Activated T-helper 9 cell treated with anti-CD3 and anti-CD28 coated beads, Interleukin-2, amount 50 U/mL, for 16 hours (primary cell): ENCODE measurements at places on chromosomes 7 and 10.

- DNase-seq: no peak
Observed at GRCh38 chr7:90485734-90486316, 16.4 kb downstream of the PTTG1IP2 start.

DNA sequence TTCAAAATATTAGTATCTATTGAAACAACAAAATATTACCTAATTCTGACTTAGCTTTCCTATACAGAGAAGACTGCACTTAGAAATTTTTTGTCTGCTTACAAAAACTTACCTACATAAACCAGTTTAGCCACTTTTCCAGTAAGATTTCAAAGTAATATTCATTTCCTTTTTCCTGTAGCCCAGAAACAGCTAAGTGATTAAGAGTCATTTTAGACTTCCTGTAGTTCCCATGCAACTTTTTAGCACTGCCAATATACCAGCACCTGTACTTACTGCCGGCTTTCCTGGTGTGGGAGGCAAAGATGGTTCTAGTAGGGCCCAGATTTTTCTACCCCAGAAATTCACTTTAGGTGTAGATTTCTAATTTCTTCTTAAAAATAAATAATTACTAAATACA is 21.8 kb downstream of the NT5C2 start:
- DNase-seq: no peak

DNA sequence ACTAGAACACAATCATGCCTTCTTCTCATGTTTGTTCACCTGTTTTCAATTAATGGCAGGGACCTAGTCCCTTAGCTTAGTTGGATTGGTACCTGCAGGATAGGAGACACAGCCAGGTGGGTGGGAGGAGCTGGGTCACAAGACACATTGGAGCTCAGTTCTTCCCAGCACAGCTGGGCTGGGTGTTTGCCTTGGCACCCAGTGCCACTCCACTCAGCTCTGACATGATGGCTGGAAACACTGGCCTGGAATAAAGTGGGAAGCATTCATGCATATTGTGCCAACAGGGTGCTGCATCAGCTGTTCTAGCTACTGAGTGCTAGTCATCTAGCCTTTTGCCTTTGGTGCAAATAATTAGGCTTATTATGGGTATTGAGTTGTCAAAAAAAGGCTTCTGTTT is 226.1 kb downstream of the PTEN start:
- no peak for DNase-seq

- no peak for DNase-seq
Observed at GRCh38 chr7:18901351-18901750, 216.1 kb downstream of the TWIST1 start.

DNA sequence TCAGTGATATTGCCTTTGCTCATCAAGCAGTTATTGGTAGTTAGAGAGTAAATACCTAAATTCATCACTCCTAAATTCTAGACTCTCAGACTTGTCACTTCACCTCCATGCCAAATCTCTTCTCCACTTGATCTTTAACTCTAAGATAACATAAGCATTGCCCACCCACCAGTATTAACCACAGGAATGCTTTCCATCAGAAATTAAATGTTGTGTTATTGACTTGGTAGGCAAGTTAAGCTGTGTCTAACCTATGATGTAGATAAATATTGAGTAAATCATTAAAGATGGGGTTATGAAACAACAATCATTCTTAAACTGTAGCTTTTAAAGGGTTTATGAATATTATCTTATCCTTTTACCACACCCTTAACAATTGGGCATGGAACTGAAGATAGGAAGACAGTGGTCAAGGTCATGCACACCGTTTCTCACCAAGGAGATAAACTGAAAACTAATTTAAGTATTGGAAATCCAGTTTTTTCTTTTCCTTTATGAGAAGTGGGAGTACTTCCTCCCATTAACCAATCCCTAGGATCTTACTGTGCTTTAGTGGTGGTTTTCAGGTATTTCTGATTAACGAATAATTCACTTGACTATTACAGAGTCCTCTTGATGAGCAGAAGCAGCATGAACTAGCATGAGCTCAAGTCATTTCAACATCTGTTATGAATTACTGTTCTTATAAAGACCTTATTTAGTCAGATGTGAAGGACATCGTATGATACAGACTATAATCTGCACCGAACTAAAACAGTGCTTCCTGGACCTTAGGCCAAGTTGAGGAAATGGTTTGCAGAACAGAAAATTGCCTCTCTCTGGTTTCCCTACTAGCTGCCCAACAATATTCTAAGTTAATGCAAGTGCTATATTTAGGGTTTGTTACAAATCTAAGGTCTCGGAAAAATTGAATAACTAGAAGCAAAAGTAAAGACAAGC is 142.0 kb downstream of the LCOR start:
- DNase-seq: no peak

GRCh38 chr10:58965855-58966254 is 210.6 kb upstream of the PHYHIPL start:
- DNase-seq: no peak

DNA sequence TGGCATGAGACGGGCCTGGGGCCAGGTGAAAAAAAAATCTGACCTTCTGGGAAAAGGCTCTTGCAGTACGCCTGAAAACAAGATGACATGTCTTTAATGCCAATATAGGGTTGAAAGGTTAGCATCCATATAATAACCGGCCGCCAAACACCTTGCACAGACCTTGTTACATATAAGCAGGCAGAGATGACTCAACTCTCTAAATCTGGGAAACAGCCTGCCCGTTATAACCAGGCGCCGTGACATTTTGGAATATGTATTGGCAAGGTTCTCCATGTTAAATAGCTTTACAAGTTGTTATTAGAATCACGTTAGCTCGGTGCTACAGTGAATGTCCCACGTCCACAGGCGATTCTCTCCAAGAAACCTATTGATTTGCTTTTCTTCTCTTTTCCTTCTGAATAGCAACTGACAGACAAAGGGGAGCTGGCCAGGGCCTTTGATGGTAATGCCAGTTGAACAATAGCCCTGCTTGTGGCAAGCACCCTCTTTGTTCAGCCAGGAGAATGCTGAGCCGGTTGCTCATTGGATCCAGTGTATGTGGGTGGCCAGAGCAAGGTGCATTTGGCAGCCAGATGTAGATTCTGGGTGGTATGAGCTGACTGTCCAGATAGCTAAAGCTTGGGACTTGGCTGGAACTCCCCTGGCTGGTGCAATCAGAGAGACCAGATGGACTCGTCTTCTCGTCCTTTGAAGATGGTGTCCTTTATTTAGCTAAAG is 80.1 kb upstream of the AUTS2 start:
- DNase-seq: no peak

DNA sequence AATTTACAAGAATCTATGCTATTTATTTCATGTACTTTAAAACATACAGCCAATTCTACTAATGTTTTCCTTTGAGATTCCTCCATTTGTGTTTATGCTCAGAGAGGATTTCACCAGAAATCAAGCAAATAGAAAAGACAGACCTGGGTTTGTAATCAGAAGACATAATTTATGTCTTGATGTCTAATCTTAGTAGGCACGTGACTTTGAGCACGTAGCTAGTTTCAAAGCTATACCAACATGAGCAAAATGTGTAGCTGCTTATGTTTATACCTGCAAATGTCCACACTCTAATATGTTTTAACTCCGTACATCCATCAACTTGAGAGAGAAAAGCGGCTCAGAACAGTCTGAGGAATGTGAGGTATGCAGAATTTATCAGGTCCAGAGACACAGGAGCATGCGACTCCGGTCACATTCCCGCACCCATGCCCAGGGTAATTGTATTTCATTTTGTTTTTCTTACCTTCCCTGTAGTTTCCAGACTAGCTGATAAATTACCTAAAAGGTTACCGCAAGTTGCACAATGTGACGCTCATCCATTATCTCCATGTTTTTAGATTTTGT is 40.0 kb downstream of the SVOPL start:
- DNase-seq: no peak

DNA sequence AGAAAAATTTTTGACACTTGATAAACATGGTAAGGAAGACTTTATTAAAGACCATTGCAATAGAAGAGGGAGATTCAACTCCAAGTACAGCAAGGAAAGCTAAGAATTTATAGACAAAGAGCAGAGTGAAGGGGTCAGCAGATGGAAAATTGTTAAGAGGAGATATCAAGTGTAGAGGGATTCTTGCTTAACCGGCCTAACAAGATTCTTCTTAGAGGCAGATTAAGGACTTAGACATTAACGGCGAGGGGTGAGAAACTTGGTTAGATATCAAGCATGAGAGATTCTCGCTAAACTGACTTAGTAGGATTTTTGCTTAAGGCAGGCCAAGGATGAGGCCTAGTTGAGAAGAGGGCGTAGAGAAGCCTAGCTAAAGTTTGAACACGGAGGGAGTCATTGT is 76.0 kb downstream of the ITGB1 start:
- no peak for DNase-seq

DNA sequence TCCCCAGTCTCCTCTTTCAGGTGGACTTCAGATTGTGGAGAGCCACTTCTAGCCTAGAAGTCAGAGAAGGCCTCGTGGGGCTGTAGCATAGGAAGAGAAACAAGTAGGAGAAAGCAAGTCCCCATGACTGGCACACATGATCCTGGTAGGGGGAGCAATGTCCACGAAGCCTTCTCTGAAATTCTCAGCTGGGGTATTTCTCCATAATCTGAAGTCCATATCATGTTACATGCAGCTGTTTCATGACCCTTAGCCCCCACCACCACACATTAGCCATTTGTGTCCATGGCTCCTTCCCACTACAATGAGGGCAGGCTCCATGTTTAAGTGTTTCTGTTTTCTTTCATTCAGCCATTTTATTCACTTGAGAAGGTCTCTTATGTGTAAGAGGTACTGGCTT is 43.2 kb downstream of the LAMB4 start:
- no peak for DNase-seq

DNA sequence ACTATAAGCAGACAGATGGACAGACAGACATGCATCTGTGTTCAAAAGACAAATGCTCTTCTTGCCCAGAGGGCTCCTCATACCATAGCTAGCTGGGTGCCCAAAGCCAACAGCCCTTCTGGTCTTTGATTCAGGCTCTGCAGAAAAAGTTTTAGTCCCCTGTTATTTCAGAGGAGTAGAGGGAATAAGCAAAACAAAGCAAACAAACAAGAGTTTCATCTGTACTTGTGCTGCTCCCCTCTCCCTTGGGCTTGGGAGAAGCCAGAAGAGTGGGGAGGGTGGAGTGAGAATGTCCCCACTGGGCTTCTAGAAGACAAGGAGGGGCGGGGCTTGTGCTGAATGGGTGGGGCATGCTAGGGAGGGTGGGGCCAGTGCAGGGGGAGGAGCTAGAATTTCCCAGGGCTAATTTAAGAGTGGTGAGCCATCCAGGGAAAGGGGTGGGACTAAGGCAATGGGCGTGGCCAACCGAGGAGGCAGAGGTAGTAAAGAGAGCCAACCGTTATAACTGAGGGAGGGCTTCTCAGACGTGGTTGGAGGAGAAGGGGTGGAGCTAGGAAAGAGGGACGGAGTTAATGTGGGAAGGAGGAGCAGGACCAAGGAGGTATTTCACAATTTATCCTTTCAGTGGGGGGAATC is 101.2 kb upstream of the MGMT start:
- DNase-seq: no peak

DNA sequence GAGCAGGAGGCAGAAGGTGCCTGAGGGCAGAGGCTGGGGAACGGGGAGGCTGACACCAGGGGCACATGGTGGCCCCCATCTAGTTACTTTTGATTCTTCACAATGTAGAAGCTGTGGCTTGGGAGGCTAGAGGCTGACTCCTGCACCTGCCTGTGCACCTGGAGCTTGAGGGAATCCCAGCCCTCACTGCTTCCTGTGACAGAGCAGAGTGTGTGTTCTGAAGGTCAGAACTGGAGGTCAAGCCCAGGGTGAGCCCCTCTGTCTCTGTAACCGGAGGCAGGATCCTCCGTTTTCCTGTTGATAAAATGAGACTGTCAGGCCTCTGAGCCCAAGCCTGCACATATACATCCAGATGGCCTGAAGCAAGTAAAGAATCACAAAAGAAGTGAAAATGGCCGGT is 124.8 kb downstream of the ACTR3B start:
- DNase-seq: no peak

DNA sequence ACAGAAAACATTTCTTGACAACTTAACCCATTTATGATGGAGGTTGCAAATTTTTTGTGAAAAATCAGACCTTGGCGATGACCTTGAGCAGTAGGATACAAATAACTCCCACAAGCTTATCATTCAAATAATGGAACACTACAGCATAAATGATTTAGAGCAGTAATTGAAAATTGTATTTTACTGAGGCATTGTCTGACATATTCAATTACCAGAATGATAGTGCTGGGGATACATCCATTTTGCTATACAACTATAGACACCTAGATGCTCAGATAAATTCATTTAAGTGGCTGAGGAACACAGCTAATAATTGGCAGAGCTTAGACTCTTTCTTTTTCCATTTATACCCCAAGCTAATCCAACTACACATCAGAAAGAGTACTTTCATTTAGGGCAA is 18.9 kb downstream of the TWIST1 start:
- no peak for DNase-seq

GRCh38 chr10:15754937-15755336 is 35.2 kb upstream of the ITGA8 start:
- DNase-seq: no peak
